ENCODE measurements at places on chromosomes 2 and 18.
A peak's percentile ranks its signal among the peaks of the same experiment; 100 is the strongest.

- no peak for DNase-seq
Observed at GRCh38 chr2:137826373-137827372, 137.6 kb upstream of the HNMT start.

DNA sequence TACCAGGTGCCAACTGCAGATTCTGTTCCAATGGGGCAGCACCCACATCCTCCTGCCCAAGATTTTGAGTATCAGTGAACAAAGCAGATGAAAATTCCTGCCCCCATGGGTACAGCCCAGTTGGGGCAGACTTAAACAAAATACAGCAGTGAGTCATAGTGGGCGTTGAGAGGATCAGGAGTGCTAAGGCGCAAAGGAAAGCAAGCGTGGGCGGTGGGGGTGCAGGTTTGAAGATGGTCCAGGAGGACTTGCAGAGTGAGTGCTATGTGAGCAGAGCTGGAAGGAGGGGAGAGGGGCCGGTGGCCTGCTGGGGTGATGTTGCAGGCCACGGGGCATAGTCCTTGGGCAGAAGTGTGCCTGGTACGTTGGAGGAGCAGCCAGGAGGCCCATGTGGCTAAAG is 24.7 kb downstream of the STEAP3 start:
- peak; percentile 64 for DNase-seq

DNA sequence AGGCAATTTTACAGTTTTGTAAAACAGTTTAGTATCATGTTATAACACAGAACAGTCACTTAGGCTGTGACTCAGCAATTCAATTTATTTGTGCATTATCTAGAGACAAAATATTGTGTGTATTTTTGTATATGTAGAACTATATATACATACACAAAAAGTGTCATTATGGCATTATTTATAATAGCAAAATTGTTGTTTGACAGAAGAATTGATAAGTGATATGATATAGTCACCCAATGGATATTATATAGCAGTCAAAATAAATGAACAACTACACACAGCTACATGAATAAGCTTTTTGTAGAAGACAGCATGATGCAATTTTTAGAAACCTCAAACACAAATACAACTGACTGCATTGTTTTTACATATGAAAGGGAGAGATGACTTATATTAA is 334.0 kb downstream of the TRIB2 start:
- DNase-seq, result peak; percentile 58

GRCh38 chr2:120265006-120265405 is 12.4 kb downstream of the RALB start:
- no peak for DNase-seq

DNA sequence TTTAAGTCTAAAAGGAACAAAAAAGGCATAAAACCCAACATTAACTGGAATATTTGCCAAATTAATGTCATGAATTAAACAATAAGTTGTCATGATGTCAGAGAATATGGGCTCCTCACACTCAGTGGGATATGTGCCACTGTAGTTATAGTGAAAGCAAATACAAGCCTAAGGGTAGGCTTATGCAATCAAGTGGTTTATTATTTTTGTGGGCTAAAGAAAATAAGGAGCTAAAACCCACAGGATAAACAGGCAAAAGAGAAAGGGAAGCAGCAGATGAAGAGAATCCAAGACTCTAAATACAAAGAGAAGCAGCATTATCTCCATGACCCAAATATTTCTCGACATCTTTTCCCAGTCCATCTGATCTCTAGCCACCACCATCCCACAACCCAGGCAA is 17.5 kb downstream of the YWHAQ start:
- DNase-seq, result peak; percentile 82

- DNase-seq, result peak; percentile 31
Observed at GRCh38 chr2:196925768-196926561, 542 bp downstream of the PGAP1 start.
